ENCODE measurements at places on chromosomes 7 and 10.
A peak's percentile ranks its signal among the peaks of the same experiment; 100 is the strongest.

DNA sequence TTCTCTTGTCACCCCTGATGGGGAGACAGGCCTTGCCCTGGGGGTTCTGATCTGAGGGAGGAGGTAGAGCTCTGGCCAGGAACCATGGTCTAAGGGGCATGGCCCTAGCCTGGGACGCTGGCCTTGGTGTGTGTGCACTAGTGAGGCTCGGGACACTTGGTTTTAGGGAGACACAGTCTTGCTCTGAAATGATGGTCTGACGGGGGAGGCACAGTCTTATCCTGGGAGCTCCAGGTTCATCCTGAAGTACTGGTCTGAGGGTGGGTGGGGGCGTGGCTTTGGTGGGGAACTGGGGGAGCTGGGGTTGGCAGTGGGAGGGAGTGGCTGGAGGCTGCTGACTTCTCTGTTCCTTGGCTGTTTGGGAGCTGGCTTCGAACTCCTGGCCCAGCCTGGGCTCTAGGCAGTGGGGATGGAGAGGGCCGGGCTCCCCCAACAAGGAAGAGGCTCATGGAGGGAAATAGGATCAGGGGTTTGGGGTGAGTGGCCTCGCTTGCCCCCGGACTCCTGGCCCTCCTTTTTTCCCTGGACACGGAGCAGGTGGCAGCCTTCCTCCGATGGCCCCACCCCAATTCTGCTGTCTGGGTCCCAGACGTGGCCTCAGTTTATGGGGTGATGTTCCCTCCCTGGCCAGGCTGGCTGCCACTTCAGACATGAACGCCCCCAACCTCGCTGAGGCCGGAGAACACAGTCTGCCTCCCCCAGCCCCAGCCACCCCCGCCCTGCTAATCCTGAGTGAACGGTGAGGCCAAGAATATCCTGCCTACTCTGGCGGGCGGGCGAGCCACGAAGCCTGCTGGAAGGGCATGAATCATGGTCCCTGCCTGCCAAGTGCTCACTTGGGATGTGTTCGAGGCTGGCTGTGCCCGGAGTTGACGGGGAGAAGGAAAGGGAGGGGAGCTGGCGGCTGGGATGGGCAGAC is 43.5 kb downstream of the TMEM270 start:
- no peak for DNase-seq

DNA sequence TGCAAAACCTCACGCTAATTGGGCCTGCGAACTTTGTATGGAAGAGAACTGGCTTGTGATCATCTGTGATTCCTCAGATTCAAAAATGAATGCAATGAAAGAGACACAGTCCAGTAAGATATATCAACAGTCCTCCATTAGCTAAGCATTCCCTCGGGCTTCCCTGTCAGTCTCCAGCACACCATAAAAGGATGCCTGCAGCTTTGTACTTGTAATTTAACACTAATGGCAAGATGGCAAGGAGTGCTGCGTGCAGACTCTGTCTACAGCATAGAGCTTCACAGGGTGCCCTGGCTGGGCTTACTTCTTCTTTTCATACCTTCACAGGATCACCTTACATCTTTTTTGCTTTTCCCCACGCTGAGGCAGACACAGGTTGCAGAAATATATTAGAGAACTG is 200.0 kb downstream of the GFRA1 start:
- no peak for DNase-seq

DNA sequence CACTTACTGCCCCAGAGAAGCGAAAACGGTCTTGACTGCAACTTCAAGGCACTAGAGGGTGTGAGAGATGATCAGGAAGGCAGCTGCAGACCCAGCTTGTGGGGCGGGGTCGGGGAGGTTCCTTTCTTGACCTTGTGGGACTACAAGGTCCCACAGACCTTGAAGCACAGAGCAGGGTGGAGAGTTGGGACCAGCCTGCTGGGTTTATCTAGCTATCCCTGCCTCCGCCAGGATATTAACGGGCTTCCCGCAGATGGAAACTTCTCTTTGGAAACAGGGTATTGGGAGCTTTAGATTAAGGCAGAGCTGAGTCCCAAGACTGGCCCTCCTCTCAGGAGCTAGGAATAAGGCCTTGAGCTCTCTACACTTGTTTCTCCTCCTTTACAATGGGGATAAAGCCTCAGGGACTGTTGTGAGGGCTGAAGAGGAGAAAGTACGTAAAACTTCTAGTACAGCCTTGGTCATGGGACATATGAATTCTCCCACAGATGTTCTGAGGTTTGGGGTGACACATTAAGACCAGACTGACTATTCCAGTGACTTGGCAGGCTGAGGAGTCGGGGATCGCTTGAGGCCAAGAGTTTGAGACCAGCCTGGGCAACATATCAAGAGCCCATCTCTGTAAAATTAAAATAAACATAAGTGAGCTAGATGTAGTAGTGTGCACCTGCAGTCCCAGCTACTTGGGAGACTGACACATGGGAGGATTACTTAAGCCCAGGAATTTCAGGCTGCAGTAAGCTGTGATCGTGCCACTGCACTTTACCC is 153.2 kb downstream of the CDH23 start:
- no peak for DNase-seq

DNA sequence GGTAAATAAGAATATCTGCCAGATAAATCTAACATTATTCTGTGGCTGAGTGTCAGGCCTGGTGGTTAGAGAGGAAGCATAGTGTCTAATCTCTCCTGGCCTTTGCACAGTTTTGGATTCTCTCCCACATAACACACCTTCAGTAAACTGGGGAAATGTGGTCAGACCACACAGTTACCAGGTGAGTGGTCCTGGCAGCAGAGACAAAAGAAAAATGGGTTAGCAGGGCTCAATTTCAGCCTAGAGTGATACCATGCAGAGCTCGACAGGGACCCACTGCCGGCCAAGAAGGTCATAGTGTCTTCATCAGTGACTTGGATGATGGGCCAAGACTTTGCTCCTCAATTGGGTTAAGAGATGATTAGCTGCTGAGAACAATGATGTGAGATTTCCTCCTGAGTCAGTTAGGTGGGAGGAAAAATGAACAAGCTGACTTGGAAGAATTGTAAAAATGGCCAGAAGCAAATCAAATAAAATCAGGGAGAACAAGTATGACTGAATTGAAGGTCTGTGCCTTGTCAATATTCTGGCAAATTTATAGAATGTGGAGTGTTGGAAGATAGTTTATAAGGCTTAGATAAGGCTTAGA is 69.2 kb upstream of the EFCAB10 start:
- DNase-seq = no peak

DNA sequence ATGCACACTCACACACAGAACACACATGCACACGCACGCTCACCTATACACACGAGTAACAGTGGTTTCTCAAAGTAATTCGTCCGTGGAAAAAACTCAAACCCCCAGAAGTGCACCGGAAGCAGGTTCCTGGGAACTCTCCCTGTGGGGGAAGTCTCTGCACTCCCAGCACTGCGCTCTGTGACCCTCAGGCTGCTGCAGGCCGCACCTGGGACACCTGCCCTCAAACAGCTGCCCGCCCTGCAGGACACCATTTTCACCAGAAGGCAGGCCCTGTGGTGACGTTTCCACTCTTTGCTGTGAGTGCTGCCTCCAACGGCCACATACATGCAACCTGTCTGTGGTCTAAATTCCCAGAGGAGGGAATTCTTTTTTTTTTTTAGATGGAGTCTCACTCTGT is 21.3 kb downstream of the YKT6 start:
- no peak for DNase-seq

- DNase-seq = no peak
These were observed 183.8 kb downstream of the CAMK1D start for GRCh38 chr10:12533151-12533550.

GRCh38 chr10:33535866-33536265 is 201.4 kb upstream of the NRP1 start:
- DNase-seq = no peak

GRCh38 chr10:13865758-13866491 is 279.2 kb downstream of the PRPF18 start:
- DNase-seq = no peak

DNA sequence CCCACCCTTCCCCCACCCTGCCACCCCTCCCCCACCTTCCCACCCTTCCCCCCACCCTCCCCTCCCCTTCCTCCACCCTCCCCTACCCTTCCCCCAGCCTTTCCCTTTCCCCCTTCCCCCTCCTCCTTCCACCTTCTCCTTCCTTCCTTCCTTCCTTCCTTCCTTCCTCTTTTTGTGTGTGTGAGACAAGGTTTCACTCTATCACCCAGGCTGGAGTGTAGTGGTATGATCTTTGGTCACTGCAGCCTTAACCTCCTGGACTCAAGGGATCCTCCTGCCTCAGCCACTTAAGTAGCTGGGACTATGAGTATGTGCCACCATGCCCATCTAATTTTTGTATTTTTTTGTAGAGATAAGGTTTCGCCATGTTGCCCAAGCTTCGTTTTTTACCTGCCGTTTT is 35.2 kb downstream of the CYP17A1 start:
- DNase-seq = no peak

DNA sequence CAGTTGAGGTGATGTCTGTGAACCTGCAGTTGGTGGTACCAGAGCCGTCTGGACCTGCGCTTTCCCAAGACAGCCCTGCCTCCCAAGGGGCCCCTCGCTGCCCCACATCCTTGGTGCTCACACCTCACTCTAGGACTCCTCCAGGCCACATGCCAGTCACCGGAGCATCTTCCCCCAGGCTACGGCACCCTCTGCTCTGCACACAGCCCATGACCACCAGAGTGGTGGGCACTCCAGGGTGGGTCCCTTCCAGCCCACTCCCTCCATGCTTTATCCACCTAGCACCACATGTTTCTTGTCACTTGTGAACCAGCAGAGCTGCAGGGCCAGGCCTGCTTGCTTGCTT is 183.7 kb upstream of the SH2B2 start:
- DNase-seq = no peak

DNA sequence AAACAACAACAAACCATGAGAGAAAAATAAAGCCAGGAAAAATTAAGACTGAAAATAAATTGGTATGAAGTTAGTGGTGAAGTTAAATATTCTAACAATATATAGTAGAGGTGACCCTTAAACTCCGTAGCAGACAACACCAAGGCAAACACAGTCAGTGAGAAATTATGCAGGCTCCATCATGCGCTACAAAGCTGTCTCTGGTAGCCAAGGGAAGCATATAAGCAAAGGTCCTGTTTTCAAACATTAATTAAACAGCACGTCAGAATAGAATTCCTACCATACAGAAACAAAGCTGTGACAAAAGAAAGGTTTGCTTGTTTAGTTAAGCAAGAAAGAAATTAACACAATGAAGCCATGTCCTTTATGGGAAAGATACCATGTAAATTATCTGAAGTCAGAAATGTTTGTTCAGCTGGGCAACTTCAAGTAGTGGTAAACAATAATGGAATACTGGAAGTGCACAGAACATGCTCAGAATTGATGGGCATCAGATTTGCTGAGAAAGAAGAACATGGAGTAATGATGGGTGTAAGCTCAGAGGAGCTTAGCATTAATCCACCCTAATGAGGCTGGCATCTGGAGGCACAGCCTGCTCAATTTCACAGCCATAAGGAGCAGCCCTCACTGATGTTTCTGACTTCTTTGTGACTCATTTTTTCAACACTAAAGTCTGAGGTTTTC is 75.7 kb downstream of the IGF2BP3 start:
- no peak for DNase-seq

- peak; percentile 41 for DNase-seq
These were observed 42.7 kb downstream of the SPDYE5 start for GRCh38 chr7:75534727-75535307.

GRCh38 chr7:156423876-156424275 is 216.7 kb upstream of the RNF32 start:
- no peak for DNase-seq

GRCh38 chr7:139875821-139876241 is 46.8 kb downstream of the TBXAS1 start:
- DNase-seq = no peak

- DNase-seq = no peak
These were observed 89.4 kb upstream of the GPR26 start for GRCh38 chr10:123576706-123577105.

- DNase-seq = no peak
These were observed 448.2 kb downstream of the DNAJB6 start for GRCh38 chr7:157784979-157785441.

- DNase-seq = no peak
These were observed 18.9 kb upstream of the RNF32 start for GRCh38 chr7:156621652-156622051.

- no peak for DNase-seq
These were observed 101.3 kb downstream of the SDHAF3 start for GRCh38 chr7:97218767-97219166.

DNA sequence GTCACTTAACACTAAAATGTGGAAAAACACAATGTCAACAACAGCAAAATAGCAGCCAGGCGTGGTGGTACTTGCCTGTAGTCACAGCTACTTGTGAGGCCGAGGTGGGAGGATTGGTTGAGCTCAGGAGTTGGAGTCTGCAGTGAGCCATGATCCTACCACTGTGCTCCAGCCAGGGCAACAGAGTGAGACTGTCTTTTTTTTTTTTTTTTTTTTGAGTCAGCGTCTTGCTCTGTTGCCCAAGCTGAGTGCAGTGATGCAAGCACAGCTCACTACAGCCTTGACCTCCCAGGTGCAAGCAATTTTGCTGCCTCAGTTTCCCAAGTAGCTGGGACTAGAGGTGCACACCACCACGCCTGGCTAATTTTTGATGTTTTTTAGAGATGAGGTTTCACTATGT is 6.1 kb downstream of the KCTD7 start:
- no peak for DNase-seq

DNA sequence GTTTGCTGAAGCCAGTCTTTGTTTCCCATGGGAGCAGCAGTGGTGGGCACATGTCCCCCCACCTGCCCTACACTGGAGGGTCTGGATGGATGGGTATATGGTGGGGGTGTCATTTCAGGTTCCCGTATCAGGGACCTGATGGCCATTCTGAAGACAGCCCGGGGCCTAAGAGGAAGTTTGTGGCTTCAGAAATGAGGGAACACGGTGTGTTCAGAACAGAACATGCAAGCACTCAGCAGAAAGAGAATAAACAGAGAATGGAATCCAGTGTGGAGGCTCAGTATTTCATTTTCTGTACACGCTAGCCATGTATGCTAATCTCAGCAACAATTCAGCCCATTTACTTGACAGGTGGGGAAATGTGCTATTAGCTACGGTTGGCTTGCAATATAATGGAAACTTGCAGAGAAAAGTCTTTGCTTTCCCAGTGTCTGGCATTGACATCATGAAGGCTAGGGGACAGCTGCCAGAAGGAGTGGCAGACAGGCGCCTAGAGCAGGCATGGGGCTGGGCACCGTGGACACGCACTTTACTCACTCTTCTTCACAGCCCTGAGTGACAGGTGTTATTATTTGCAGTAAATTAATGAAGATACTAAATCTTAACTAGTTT is 98.6 kb downstream of the ELMO1 start:
- no peak for DNase-seq

DNA sequence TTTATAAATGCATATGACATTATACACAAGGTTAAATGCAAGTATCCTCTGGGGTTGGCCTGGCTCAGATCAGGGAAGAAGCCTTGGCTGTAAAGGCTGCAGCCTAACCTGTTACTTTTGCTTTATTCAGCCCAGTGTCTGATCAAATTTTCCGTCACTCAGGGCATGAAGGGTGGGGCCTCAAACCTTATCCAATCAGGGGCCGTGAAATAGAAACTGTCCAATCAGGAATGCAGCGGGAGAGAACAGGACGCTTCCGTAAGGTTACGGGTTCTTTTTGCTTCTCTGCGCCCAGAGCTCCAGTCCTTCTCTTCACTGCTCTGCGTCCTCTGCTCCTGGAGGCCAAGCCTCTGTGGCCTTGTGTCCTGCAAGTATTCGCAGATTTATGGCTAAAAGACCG is at the start of gene ZNF716:
TSS of gene ZNF716 (plus strand) at position 274 of the 400 bp plus-strand sequence. CDS start at position 386, 112 bp downstream.
- DNase-seq = no peak
